ENCODE measurements at places on chromosomes 7 and 10.

- peak; percentile 20 for DNase-seq
These were observed 60.2 kb downstream of the MAD1L1 start for GRCh38 chr7:2172311-2173188.

DNA sequence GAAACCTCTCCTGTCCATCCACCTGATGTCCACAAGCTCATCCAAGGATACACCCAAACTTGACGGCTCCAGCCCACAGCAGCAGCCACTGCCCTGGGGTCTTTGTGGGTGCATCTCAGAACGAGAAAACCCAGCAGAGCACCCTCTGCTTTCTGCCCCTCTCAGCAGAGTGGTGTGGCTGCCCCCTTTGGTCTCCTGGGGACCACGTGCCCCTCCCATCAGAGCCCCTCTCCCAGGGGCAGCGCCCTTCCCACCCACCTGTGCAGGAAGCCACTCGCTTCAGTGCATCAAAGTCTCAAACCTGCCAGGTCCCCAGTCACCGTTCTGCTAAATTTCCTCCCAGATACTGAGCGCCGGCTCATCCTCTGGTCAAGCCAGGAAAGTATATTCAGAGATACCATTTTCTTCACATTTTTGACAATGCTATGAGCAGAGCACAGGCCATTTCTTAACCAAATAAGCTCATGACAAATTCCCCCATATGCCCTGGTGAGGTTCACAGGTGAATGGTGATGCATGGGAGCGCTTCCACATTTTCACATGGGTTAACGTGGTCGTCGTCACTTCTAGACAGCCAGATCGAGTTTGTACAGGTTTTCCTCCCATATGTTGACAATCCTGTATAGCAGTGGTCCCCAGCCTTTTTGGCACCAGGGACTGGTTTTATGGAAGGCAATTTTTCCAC lies 32.4 kb downstream of the CAMK2B start:
- DNase-seq = peak; percentile 13

DNA sequence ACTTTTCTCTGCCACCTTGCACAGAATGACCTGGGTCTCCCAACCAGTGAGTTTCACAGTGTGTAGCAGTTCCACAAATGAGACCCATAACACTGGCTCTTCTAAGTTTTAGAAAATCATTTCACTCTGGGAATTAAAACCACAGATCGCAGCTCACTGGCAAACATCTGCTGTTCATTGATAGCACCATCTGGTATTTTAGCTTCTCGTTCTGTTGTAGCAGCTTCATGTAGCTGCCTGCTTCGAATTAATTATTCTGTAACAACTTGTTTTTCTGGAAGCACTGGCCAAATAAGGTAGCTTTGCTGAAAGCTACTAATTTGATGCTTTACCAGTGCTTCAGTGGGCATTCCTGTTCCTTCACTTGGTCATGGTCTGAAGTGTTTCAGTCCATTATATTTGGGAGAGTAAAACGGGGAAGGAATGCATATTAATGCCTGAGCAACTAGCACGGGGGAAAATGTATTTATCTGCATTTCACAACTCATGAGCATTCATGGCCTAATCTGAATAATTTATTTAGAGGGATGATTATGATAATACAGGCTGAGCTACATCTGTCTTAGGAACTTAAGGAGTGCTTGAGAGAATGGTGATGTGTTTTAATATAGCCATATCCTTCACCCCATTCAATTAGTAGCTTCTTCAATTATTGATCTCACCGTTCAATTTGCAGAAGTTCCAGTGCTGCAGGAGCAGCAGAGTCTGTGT lies 447.4 kb downstream of the XPNPEP1 start:
- DNase-seq = peak; percentile 88

DNA sequence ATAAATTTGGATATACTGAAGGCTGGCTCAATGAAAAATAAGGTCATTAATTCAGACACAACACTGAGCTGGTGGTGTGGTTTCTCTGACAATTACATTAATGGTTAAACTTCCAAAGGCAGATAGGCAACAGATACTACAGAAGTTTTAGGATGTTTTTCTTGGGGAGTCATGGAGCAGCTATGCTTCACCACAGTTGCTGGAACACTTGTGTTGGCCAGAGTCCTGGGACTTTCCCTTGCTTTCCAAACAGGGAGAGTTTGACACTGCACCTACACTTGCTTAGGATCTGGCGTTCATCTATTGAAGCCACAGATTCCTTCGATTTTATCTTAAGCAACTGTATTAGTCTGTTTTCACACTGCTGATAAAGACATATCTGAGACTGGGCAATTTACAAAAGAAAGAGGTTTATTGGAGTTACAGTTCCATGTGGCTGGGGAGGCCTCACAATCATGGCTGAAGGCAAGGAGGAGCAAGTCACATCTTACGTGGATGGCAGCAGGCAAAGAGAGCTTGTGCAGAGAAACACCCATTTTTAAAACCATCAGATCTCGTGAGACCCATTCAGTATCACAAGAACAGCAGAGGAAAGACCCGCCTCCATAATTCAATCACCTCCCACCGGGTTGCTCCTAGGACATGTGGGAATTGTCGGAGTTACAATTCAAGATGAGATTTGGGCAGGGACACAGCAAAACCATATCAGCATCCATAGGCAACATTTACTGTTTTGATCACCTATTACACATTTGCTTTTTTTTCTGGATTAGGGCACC lies 27.8 kb upstream of the TMEM178B start:
- DNase-seq = no peak

Measured in NCI-H2171 treated with DMSO at 0.1 percent for 48 hours (cell line).